Smooth muscle cell of the brain vasculature (primary cell): ENCODE measurements at places on chromosomes 11 and 22.

- DNase-seq: no peak
Observed at GRCh38 chr11:67442504-67443404, 522 bp downstream of the CORO1B start.

DNA sequence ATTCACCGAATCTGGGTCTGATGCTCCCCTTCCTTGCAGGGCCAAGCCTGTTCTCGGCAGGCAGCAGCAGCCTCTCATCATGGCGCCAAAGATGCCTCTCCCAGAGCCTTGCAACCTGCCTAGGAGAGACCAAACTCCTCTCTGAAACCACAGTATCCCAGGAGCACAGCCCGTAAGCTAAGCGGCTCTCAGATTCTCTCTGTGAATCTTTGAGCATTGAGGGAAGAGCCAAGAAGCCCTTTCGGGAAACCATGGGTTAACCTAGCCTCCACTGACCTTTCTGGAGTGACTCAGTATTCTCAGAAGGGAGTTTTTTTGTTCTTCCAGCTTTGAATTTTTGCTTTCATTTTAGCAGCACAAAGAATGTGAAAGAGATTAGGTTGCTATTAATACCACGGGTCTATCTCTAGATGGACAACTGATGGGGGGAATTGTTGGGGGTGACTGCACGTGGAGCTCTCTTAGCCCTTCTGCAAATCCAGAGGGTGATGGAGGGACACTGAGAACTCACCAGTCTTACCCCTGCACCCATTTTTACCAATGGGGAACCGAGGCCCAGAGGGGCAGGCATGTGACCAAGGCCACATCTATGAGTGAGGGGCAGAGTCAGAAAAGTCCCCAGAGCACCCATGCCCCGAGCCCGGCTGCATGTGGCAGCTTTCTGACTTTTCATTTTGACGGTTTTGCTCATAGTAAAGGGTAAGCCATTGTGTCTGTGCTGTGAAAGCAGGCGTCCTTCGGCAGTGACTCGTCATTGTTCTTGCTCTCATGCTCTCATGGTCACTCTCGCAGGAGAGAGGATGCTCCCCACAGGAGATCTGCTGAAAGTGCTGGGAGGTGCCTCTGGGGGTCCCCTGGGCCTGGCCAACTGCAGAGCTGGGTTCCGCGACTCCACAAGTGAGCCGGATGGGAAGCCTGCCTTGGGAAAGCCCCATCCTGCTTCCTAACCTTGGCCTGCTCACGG is 36.0 kb downstream of the IRAG1 start:
- no peak for DNase-seq

- DNase-seq: no peak
Observed at GRCh38 chr11:66417000-66417399, 3.8 kb upstream of the NPAS4 start.

DNA sequence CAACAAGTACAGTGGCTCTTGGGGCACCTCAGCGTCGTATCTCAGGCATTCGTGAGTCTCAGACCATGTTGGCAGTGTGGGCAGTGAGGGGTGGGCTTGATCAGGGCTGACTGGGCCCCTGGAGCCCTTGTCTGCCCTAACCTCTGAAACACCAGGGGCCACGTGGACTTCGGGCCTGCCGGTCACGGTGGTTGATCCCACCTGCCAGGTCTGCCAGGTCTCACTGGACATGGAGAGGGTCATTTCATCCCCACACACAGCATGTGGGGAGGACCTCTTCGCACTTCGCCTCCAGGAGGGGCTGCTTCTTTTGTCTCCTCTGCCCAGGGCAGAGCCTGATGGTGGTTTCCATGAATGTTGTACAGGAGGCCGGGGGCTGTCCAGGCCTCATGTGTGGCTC is 77.1 kb downstream of the MPPED1 start:
- no peak for DNase-seq

DNA sequence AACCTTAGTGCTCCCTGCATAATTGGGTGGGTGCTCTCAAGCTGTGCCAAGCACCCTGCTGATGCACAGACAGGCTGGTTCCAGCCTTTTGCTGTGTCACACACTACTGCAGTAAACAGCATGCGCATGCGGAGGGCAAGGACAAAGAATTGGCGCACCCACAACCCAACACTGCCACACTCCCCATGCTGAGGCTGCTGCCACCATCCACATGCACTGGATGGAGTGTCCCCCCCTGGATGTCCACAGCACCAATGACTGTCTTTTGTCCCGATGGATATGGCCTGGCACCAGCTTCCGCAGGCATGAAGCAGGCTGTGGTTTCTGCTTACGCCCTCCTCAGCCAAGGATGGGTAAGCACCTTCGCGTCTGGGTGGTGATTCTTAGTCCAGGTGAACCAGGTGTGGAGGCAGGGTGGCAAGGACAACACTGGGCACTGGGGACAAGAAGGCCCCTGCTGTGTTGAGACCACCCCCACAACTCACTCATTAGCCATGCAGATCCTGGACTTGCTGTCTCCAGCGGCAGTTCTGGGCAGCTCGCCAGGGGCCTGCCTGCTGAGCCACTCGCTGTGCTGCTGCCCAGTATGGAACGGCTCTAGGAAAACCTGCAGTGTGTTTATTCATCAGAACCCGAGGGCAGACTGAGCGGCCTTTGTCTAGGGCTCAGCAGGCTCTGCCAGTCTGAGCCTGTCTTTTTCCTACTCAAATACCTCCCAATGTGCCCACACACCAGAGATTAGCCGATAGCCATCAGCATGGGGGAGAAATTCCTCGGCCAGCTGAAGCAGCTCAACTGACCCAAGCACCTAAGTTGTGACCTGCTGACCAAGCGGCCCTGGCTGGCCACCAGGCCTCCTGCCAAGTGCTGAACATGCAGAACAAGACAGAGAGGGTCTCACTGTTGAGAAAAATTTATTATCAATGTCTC is 8.2 kb upstream of the NAP1L4 start:
- no peak for DNase-seq

DNA sequence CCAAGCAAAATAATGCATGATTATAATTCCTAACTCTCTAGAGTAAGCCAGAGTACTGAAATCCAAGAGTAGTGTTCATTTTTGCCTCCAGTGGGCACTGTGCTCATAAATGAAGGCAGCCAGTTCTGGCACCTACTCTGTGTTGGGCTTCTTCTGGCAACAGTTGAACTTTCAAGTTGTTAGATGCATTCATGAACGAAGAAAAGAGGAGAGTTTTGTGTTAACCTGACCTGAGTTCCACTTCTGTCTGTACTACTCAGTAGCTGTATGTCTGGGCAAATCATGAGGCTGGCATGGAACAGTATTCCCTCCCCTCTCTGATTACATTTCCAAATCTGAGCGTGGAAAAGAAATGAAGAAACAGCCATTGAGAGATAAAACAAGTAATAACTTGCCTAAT is 20.3 kb upstream of the TENM4 start:
- DNase-seq: no peak

DNA sequence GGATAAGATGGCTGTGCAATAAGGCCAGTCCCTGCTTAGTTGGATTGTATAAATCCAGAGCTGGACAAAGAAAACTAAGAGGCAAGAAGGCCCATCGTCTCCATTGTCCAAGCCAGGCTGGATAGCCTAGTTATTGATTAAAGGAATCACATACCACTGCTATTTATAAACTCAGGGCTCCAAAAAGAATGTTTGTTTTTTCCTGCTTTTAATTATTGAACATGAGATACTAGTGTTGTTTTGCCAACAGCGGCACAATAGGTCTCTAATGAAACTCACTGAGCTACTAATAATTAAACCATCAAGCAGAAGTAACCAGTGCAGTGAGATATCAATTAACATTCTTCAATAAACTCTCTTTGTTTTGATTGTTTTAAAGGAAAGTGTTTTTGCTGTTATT is 259.7 kb downstream of the INSC start:
- DNase-seq: no peak

DNA sequence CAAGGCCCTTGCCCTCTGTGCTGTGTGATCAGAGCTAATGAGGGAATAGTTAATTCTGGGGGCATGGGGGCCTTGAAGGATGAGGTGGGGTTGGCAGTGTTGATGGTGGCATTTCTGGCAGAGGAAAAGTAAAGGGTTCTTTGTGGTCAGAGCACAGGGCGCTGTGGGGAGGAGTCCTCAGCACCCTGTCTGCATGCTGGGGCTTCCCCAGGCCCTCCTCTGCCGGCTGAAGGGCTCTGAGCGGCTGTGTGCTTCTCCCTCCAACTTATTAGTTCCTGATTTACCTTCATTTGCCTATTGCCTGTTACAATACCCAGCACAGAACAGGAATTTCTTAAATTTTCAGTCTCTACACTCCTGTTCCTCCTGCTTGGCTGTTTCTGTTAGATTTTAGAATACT is 122.8 kb downstream of the HIPK3 start:
- DNase-seq: no peak

GRCh38 chr11:46894506-46894905 is 23.8 kb downstream of the LRP4 start:
- DNase-seq: no peak

- peak; percentile 1 for DNase-seq
Observed at GRCh38 chr11:101516546-101516945, 67.3 kb downstream of the TRPC6 start.

DNA sequence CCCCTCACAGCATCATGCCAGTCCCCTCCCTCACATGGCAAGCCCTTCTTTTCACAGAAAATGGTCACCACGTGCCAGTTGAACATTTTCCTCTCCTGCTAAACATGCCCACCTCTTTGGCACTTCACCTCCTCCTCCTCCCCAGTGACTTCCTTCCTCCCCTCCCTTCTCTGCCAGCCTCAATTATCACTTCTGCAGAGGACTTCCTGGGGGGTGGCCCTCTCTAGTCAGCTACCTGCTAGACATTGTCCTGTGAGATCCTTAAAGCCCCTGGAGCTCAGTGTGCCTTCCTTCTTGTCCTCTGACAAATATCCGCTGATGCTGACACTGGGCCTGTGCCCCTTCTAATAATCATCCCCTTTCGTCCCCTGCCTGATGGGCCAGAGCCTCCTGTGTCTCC is 43.2 kb upstream of the E2F8 start:
- no peak for DNase-seq

- no peak for DNase-seq
Observed at GRCh38 chr11:74662487-74663103, 68.6 kb downstream of the CHRDL2 start.

DNA sequence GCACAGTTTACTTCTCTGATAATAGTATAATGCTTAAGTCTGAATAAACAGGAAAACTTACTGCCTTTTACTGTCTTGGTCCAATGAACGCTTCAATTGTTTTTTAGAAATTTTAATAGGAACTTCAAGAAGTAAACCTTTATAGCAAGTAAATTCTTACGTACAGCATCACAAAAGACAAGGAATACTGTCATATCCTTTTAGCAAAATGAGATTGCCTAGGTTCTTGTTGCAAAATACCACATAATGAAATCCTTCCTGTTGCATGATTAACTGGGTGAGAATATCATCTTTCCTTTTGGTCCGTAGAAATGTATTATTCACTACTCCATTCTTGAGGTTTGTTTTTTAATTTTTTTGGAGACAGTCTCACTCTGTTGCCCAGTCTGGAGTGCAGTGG is 22.3 kb upstream of the HIKESHI start:
- no peak for DNase-seq

GRCh38 chr22:22687638-22688500 is 43.5 kb downstream of the GGTLC2 start:
- peak; percentile 24 for DNase-seq

GRCh38 chr11:120835601-120836228 is 188.2 kb upstream of the TBCEL start:
- DNase-seq: no peak

DNA sequence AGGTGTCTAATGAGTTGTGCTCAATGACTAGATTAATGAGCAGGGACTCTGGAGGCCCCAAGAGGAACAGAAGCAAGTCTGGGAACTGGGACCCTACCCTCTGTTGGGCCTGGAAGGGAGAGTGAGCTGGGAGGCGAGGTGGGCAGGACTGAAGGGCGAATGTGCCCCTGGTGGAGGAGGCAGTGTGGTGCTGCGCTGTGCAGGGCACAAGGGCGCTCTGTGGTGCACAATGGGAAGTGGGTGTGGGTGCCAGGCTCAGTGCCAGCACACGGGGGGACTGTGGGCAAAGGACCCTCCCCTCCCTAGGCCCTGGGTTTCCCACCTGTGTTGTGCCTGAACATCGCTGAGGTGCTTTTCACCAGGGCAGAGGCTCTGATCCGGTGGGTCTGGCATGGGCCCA is 57.5 kb upstream of the TTLL12 start:
- no peak for DNase-seq

DNA sequence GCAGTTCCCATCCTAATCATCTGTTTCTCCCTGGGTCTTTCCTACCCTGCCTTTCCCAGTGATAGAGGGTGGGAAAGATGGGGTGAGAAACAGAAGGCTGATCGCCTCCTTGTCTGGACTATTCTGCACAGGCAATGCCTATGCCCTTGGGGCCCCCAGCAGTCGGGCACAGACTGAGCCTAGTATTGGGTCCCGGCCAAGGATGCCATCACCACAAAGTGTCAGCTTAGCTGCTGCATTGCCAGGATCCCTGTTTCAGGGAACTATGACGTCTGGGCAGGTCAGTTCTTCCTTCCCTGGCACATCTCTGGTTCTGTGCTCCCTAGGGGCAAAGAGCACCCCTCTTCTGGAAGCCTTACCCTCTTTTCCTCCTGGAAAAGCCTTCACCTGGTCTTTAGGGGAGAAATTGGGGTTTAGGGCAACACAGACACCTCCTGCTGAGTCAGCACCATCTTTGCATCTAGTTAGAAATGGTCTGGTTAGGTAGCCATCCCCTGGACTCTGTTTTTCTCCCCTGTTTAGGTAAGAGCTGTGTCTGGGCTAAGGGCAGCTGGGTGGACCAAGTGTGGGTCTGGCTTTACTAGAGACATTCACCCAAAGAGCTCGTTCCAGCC is 2.1 kb downstream of the ADAMTS8 start:
- no peak for DNase-seq

DNA sequence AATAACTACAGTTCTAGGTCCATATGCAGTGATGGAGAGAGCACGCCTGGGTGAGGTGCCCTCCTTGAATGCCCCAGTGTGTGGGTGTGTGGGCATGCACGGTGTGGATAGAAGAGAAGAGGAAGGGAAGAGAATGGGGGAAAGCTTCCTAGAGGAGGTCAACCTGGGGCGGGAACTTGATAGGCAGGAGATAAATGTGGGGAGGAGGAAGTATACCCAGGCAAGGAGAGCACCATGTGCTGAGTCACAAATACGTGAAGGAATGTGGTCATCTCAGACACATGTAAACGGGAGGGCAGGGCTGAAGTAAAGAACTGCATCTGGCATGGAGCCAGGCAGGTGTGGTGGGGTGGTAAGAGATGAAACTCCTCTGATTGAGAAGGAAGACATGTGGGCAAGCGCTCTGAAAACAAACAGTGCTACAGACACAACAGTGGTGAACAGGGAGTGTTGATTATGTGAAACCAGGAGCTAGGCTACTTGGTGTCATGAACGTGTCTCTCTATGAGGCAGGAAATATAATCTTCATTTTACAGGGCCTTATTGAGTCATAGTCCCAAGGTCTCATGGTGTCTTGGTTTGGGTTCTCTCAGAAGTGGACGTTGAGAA is 61.5 kb upstream of the EED start:
- no peak for DNase-seq
